ENCODE measurements at places on chromosomes 11 and 22.
A peak's percentile ranks its signal among the peaks of the same experiment; 100 is the strongest.

GRCh38 chr11:9681583-9682372 is 17.9 kb downstream of the SWAP70 start:
- DNase-seq: no peak

- no peak for DNase-seq
These were observed 66.5 kb downstream of the PPP2R1B start for GRCh38 chr11:111699579-111700156.

GRCh38 chr11:38710262-38710661 is 2112.2 kb upstream of the RAG2 start:
- no peak for DNase-seq

- DNase-seq: no peak
These were observed 64.3 kb downstream of the ETS1 start for GRCh38 chr11:128522943-128523518.

DNA sequence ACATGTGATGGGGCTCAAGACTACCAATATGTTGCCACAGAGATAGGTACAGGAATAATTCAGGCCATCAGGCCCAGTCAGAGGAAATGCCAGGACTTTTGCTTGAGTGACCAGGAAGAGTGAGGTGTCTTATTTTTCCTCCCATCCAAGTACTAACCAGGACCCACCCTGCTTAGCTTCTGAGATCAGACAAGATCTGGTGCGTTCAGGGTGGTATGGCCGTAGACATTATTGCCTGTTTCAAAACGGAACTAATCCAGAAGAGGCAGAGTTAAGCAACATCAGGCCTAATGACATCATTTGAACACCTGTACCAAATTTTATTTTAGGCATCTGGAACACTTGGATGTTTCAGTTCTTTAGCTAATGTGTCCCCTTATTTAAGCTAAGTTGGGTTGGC is 205.5 kb upstream of the POU2AF2 start:
- DNase-seq: no peak

GRCh38 chr11:945986-946385 is 20.3 kb downstream of the AP2A2 start:
- DNase-seq: no peak

DNA sequence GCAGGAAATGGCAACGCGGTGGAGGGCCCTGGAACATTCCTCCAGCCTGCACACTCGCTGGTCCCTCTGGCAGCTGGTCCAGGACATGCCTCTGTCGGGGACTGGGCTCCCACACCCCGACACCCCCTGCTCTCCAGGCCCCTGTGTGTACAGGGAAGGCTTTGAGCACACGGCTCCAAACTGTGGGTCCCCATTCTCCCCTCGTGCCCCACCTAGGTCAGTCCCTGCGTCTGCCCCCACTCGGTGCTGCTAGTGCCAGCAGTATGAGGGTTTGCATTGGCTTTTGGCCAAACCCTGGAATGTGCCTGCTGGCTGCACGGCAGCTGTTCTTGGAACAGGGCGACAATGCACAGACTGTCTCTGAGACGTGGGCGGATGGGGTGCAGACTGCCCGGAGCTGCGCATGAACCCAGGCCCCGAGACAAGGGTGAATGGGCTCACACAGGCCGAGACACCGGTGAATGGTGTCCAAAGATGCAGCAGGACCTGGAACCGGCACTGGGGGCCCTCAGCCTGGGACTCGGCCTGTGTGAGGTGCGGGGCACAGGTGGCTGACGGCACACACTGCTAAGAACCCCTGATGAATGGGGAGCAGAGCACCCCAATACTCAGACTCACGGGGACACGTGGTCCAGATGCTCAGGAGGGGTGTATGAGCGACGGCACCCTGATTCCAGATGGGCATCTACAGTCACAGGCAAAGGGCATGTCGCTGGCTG is 7.5 kb upstream of the SYT8 start:
- no peak for DNase-seq

- DNase-seq: no peak
These were observed 72.1 kb downstream of the ZC3H12C start for GRCh38 chr11:110165039-110165925.

DNA sequence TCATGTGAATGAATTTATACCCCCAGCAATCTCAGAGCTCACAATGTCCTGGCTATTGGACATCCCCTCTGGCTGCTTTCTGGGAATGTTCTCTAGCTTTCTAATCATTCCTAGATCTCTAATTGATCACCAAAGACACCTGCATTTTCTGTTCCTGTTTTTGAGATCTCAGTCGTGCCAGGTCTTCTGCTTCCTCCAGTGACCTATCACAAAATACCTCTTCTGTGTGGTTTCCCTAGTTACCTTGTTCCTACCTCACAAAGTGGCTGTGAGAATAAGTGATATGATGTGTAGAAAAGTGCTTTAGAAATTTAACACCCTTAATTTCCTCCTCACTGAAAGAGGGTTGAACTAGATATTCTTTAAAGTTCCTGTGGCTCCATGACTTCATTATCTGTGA is 92.2 kb downstream of the LUZP2 start:
- DNase-seq: no peak

- DNase-seq: no peak
These were observed 579.7 kb upstream of the CCDC90B start for GRCh38 chr11:83865636-83866461.

GRCh38 chr11:32105871-32106560 is 15.1 kb downstream of the RCN1 start:
- no peak for DNase-seq

GRCh38 chr22:20169253-20169822 is 18.5 kb upstream of the CCDC188 start:
- no peak for DNase-seq

GRCh38 chr11:117087446-117087845 is 10.8 kb downstream of the SIK3 start:
- no peak for DNase-seq

GRCh38 chr11:122743949-122744348 is 88.4 kb downstream of the UBASH3B start:
- no peak for DNase-seq

GRCh38 chr11:134044514-134045284 is 24.2 kb upstream of the JAM3 start:
- DNase-seq: peak; percentile 26

- no peak for DNase-seq
These were observed 3.5 kb upstream of the ELMOD1 start for GRCh38 chr11:107587306-107587979.

GRCh38 chr22:46000081-46001027 is 23.4 kb upstream of the WNT7B start:
- peak; percentile 40 for DNase-seq

DNA sequence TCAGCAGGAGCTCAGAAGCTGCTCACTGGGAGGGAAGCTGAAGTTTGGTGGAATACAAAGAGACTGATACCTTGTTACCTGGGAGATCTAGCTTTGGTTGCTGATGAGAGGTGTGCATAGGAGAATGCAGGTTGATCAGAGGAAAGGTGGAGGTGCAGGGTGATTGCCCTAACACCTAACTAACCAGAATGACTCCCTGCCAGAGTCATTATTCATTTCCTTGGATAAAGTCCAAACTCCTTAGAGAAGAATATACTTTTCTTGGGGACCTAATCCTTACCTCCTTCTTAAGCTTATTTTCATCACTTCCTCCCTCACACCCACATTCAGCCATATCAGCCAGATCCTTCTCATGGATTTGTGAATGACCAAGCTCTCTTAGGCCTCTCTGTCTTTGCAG is 814.2 kb upstream of the TENM4 start:
- DNase-seq: no peak

DNA sequence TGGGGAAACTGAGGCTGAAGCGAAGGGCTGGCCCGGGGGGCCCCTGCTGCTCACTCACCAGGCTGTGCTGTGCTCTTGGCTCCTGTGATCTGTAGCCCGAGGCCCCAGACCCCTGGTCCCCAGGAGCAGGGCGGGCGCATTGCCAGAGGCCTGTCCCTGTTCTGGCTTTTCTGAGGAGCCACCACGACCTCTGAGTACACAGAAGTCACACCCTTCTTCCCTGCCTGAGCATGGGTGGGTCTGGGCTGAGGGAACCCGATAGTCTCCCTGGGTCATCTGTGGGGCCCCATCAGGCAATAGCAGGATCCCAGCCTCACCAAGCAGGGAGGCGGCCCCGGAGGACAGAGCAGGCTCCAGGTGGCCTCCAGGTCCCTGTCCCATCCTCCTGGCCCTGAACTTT is 5.1 kb downstream of the CASTOR1 start:
- no peak for DNase-seq

DNA sequence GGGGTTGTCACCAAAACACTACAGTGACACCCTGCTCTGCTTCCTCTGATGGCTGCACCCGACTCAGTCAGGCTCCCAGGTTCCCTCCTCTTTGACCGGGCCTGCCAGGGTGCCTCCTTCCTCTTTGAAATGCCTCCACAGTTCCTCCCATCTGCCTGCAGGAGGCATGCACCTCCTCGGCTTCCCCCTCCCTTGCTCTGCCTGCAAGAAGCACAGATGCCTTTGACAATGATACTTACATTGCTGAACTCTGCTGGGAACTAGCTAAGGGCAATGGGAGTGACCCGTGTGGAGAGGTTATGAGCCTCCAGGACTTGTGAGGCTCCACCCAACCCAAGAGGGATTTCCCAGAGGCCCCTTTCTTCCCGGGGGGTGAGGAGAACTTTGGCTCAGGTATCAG is 674.1 kb downstream of the OPCML start:
- no peak for DNase-seq

DNA sequence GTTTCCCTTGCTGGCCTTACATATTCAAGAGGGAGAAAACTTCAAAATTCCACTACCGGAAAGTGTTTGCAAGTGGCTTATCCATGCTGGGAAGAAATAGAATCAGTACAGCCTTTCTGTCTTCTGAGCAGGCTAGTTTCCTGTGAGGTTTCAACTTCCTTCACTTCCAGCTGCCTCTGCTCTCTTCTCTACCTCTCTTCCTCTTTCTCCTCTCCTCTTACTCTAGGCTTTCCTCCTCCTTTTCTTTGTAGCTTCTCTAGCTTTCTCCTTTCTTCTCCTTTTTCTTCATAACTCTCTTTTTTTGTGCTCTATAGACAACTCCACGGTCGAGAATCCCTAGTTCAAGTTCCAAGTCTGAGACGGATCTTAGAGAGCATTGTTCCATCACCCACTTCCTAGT is 421.8 kb downstream of the ETS1 start:
- DNase-seq: no peak

- DNase-seq: no peak
These were observed 76.6 kb downstream of the FBLN1 start for GRCh38 chr22:45579306-45579705.

GRCh38 chr11:69601011-69601975 is 39.7 kb upstream of the CCND1 start:
- no peak for DNase-seq

DNA sequence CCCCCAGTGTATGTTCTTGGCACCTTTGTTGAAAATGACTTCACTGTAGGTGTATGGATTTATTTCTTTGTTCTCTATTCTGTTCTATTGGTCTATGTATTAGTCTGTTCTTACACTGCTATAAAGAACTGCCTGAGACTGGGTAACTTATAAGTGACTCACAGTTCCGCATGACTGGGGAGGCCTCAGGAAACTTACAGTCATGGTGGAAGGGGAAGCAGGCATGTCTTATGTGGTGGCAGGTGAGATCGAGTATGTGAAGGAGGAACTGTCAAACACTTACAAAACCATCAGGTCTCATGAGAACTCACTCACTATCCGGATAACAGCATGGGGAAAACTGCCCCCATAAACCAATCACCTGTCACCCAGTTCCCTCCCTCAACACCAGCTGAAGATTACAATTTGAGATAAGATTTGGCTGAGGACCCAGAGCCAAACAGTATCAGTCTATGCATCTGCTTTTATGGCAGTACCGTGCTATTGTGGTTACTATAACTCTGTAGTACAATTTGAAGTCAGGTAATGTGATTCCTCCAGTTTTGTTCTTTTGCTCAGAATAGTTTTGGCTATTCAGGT is 836.2 kb downstream of the DLG2 start:
- DNase-seq: no peak

DNA sequence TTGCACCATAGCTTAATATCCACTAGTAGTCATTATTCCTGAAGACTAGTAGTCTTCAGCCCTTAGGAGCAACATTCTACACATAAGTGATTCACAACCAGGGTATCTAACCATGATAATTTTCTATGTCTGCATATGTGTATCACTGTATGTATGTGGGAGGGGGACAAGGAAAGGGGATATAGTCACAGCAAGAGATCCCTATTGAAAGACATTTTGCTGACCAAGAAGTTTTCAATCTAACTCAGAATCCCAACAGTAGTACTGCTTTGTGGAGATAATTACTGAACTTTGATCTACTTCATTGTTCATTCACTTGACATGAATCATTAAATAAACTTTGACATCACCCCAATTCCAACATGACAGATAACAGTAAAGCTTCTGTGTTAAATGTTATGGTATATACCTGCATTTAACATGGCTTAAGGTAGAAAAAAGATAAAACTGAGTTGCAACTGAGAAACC is 10.3 kb downstream of the PIK3C2A start:
- no peak for DNase-seq

DNA sequence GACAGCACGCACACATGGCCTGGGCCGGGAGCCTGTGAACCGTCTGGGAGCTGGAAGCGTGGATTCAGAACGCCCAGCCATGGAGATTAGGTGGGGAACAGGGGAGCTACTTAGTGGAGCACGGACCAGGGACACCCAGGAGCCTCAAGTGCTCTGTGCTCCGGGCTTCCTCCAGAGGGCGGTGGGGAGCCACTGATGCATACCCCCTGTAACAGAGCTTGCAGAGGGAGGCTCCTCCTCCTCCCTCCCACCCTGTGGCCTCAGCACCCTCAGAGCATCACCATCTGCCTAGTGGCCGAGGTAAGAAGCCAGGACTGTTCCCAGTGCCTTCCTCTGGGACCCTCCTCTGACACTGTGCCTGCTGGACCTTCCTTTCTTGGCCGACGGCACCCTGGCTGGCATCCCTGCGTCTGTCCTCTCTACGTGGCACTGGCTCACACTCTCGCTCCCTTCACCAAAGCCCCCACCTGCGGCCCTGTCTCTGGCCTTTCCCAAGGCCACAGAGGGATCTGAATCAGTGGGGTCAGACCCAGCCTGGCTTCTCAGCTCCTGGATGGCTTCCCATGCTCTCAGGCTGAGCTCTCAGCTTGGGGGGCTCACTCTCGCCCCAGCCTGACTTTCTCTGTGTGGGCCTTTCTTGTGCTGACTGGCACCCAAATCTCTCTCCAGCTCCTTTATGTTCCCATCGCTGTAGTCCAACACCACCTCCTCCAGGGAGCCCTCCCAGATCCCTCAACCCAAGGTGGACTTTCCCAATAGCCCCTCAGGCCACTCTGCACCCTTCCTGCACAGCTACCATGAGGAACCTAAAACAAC is 780.9 kb downstream of the BRD1 start:
- DNase-seq: no peak

Measured in Peyer's patch (tissue), 4 donors.